ENCODE measurements at places on chromosomes 5 and 9.

DNA sequence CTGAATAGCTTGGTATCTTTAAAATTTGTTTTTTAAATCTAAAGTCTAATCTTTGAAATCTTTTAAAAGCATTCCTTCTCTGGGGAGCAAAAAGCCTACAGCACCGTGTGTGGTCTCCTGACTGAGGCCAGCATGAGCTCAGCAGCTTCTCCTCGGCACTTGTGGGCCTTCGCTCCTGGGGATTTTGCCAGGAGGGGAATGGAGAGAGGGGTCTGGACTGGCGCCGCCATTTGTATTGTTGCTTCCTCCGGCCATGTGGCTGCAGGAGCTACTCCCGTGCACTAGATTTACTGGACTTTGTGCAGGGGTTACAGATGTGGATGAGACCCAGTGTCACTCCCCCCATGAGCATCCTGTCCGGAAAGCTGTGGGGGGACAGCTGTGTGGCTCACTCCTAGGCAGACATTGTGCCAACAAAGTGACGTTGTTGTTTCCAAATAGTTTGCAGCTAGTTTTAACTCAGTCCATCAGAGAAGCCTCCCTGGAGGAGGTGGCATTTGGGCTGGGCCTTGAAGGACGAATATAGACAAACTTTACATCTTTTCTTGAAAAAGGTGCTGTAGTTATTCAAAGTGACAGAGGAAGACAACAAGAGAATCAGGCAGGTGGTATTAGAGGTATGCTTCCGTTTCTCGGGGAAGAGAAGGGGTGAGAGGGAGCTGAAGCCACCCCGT is 6.6 kb downstream of the OLFM1 start:
- DNase-seq, result no peak

DNA sequence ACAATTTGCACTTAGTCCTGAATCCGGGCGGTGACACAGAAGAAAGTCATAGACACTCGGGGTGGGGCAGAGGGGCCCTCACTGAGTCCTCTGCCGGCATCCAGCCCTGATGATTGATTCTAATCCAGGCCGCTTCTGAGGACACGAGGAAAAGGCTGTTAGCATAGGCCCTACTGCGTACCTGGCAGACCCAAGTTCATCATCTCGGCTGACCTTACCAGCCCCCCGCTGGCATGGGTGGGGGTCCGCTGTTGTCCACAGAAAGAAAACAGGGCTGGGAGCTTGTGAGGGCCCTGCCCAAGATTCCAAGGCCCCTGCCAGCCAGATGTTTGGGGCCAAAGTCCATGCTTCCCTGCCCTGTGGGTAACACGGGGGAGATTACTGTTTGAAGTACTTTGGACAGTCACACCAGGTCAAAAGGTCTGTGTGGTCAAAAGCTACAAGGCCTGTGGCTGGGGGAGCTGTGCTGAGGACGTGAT is 24.5 kb downstream of the ERGIC1 start:
- DNase-seq, result no peak

DNA sequence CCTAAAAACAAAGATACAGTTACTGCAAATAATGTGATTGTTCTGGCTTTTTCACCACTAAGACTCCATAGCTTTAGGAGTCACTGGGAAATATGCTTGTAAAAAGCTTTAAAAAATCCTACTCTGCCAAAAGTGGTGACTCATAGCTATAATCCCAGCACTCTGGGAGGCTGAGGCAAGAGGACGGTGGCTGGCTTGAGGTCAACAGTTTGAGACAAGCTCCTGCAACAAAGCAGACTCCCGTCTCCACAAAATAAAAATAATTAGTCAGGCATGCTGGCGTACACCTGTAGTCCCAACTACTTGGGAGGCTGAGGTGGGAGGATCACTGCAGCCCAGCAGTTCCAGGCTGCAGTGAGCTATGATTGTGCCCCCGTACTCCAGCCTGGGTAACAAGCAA is 406.4 kb downstream of the HTR1A start:
- DNase-seq, result no peak

DNA sequence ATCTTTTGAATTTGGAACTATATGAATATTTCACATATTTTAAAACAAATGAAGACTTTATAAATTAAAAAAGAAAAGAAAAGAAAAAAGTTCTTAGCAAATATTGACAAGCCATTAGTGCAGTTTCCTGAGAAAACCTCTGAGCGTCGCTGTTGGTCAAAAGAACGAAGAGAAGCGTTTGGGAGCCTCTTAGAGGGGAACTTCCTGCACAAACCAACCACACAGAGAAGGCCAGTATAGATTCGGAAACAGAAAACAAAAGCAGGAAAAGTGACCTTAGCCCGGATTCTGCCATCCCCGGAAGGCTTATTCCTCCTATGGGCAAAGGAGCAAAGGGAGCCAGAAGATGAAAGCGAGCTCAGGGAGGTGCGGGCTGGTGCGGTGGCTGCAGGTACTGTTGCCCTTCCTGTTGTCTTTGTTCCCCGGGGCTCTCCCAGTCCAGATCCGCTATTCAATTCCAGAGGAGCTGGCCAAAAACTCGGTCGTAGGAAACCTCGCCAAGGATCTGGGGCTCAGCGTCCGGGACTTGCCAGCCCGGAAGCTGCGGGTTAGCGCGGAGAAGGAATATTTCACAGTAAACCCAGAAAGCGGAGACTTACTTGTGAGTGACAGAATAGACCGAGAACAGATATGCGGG is at the start of gene PCDHGB2:
TSS of gene PCDHGB2 (plus strand) at position 205 of the 637 bp plus-strand sequence. CDS start at position 347, 142 bp downstream.
- no peak for DNase-seq

- DNase-seq, result no peak
These were observed 210.3 kb downstream of the C9orf152 start for GRCh38 chr9:109997682-109998081.

DNA sequence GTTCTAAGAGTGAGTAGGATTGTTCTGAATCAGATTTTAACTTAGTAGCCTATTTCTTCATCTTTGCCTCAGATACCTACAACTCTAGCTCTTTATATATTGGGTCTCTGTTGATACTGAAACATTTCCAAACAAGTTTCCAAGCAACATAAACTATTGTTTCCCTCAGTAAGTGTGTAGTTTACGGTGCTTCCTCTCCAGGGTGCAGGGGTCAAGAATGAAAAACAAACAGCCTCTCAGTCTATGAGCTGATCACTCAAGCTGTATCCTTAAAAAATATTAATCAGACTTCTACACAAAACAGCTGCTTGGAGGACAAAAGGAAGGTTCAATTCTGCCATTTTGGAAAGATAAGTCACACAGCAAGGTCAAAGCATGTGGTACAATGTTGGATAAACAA is 75.0 kb downstream of the ADAMTS12 start:
- DNase-seq, result no peak

GRCh38 chr5:156258934-156259333 is 68.0 kb upstream of the SGCD start:
- no peak for DNase-seq

- no peak for DNase-seq
These were observed 585 bp upstream of the TAF11L2 start for GRCh38 chr5:17497446-17497845.

- no peak for DNase-seq
These were observed 373.3 kb downstream of the CHSY3 start for GRCh38 chr5:130277522-130277921.

DNA sequence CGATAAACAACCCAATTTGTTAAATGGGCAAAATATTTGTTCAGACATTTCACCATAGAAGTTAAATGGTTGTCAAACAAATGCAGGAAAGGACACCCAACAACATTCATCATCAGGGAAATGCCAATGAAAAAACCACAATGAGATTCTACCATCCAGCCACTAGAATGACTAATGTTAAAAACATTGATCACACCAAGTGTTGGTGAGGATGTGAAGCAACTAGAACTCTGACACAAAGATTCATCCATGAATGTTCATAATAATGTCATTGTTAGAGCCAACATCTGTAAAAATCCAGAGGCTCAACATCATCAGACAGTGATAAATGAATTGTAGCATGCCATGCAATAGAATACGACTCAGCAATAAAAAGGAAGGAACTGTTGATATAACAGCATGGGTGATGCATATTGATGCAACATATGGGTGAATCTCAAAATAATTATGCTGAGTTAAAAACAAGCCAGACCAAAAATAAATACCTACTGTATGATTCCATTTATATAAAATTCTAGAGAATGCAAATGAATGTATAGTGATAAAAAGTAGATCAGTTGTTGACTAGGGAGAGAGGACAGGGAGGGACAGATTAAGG is 55.9 kb upstream of the UNC5A start:
- no peak for DNase-seq

DNA sequence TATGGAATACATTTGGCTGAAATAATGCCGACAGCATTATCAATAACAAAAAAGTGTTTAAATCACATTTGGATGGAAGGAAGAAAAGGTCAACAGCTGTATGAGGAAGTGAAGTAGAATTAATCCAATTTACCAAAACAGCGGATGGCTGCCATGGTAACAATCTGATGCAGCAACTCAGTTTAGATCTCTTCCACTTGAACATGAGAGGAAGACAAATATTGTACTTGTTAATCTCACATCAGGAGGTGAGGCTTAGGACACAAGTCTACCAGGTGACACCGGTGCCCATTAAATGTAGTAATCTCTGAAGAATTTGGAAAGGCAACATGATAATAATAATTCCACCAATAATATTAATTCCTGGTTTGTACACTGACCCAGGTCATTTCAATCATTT is 2.4 kb downstream of the RASEF start:
- peak; percentile 60 for DNase-seq

GRCh38 chr5:17005107-17005828 is 69.2 kb upstream of the MYO10 start:
- no peak for DNase-seq

- DNase-seq, result no peak
These were observed 1.8 kb downstream of the PRR7 start for GRCh38 chr5:177448244-177448950.

GRCh38 chr9:137198051-137198901 is 2.3 kb downstream of the TPRN start:
- no peak for DNase-seq

- DNase-seq, result no peak
These were observed 590 bp downstream of the RASGRF2 start for GRCh38 chr5:80960531-80961375.

DNA sequence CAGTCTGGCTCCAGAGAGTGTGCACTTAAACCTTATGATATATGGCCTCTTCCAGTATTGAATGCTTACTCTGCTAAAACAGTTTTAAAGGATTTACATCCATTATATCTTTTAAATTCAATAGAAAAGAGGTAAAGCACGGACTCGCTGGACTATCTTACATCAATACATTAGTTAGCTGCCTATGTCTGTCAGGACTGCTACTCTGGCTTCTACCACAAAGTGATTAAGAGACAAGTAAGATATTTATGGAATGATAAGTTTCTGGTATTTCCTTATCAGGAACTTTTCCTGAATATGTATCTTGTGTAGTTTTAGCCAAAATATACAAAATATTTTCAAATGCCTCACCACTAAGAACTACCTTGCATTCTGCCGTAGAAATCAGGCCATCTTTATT is 295.1 kb downstream of the ISL1 start:
- no peak for DNase-seq

DNA sequence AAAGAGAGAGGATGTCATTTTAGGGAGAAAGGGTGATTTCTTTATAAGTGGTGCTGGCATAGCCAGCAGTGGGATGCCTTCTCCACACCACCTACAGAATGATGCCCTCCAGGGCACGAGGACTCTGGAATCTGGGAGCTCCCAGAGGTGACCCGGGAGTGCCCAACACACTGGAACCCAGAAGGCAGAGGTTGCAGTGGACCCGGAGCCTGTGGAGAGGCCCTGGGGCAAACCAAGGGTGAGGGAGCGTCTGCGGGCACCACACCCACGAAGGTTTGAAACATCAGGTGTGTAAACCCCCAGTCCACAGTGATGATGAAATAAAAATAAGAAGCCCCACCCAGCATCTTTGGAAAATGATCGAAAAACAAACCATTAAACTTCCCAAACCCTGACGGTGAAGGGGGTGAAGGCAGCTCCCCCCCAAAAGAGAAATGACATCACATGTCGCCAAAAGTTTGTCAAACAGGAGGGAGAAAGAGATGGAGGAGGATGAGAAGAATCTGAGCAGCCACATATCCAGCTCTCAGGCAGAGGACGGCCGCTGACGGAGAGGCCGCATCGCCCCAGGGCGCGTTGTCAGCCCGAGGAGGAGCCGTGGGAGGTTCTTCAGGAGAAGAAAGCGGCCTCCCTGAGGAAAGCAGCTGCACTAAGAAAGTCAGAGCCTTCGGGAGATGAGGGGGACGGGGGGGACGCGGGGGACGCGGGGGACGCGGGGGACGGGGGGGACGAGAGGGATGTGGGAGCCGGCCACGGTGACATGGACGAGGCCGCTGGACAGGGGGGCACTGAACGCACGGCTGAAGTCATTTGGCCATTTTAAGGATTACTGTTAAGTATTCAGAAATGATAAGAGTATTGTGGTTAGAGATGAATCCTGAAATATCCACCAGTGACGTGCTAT is 43.1 kb upstream of the NSMF start:
- no peak for DNase-seq

Measured in NCI-H2081 treated with DMSO at 0.1 percent for 48 hours (cell line).